ENCODE measurements at places on chromosomes 3 and 15.

DNA sequence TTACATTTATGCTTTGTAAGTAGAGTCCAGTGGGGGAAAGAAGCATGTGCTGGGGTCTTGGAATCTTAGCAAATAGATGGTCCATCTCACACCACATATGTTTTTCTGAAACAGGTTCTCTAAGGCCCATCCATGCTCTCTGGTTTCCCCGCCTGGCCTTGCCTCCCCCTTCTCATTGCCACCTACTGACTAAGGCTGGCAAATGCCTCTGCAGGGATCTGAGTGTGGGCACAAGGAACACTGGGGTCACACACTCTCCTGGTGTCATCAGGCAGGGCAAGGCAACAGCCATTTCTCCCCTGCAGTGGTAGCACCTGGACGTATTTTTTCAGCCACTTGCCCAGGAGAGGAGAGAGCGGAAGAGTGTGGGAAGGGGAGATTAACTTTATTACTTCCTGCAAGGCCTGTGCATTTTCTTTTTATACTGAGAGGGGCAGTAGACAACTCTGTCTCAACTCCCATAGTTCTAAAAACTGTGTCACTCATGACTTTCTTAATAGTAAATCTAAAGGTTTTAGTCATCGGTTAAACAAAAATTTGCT lies 804.2 kb upstream of the NECTIN3 start:
- DNase-seq = no peak

GRCh38 chr15:65062726-65063125 lies 5.1 kb downstream of the RASL12 start:
- no peak for DNase-seq

- DNase-seq = no peak
Measured at GRCh38 chr3:147409143-147410115, at the start of gene ZIC1. Gene ZIC1 (plus strand): TSS chr3:147409365. CDS start chr3:147410113, 748 bp downstream.

DNA sequence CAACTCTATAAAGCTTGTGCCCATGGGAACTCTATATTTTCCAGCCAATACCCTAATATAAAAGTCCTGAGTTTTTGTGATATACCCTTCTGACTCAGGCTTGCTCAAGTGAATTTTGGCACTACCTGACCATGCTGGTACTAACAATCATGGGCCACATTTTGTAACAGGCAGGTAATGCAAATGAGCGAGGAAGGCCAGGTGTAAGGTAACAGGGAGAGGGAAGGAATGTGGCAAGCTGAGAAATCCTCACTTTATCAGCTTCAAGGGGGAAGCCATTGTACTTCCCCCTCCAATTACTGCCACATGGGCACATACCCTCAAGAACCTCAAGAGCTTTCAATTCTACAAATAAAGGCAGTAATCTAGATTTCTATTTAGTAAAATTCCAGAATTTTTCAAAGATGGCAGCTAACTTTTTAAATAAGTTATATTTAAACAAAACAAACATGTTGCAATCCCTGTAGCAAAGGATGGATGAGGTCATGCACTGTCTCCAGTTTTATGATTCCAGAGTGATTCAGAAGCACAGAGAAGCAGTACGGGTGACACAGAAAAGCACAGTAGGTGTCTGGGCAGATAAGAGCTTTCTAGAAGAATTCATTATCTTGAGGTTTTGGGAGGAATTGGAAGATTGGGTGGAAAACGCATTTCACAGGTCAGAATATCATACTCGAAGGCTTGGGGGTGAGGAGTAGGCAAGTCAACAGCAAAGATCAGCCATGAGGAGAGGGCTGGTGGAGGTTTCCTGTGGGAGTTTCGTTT lies 87.6 kb downstream of the FOXP1 start:
- DNase-seq = no peak

DNA sequence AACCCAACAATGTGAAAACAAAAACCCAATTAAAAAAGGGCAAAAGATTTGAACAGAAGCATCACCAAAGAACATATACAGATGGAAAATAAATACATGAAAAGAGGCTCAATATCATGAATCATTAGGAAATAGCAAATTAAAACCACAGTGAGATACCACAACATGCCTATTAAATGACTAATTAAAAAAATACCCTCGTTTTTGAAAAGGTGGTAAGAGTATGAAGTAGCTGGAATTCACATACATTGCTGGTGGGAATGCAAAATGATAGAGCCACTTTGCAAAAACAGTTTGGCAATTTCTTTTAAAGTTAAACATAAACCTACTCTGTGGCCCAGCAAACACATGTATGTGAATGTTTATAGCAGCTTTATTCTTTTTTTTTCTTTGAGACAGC lies 75.8 kb downstream of the B3GNT5 start:
- DNase-seq = no peak

Measured in tibial artery (tissue), 4 donors.